ENCODE measurements at places on chromosomes 12 and 14. TPM values are rescaled to one million over a fixed set of nuclear protein-coding genes. Genes with fewer than 3 reads are reported as not detected.
A peak's percentile ranks its signal among the peaks of the same experiment; 100 is the strongest.

GRCh38 chr14:80264702-80265101 is 53.4 kb upstream of the DIO2 start:
- no peak for DNase-seq

- peak; percentile 77 for DNase-seq
Observed at GRCh38 chr12:65902500-65902899, 78.2 kb downstream of the HMGA2 start.

The SERPINA9 gene
- total RNA-seq: under 0.01 TPM

The KRT80 gene
- 0.56 TPM for total RNA-seq

The WNT5B gene
- total RNA-seq: 102 TPM

The PLD4 gene
- total RNA-seq: not detected

The LRP6 gene
- 41.4 TPM for total RNA-seq
